ENCODE measurements at places on chromosomes 12 and 14.
A peak's percentile ranks its signal among the peaks of the same experiment; 100 is the strongest.

DNA sequence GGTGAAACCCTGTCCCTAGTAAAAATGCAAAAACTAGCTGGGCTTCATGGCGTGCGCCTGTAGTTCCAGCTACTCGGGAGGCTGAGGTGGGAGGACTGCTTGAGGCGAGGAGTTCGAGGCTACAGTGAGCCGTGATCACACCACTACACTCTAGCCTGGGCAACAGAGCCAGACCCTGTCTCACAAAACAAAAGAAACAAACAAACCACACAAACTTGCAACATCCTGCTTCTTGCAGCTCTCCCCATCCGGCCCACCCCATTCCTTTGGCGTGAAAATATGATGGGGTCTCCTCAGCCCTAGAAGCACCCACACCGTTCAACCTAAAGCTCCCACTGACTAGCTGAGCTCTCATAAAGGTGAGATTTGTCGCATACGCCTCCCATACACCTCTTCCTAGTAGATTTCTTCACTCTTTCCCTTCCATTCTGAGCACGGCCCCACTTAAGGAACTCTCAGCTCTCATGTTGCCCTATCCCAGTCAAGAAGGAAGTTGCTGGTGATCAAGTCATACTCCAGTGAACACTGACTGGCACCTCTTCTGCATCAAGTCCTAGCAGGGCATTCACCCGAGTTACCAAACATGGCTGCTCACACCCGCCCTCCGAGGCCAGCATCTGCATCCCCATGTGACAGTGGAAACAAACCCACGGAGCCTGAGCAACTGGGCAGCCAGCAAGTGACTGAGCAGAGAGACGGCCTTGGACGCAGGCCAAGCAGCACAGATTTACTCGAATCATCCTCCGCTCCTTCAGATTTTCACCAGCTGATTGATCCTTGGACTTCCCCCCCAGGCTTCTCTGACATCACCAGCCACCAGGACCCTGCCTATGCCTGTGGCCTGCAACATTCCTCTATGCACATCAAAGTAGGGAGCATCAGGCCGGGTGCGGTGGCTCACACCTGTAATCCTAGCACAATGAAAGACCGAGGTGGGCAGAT is 18.9 kb upstream of the CD27 start:
- no peak for DNase-seq

- DNase-seq = no peak
Measured at GRCh38 chr12:62763861-62764645, 170.9 kb downstream of the PPM1H start.

GRCh38 chr12:517538-517937 is 57.8 kb downstream of the B4GALNT3 start:
- no peak for DNase-seq

- DNase-seq = no peak
Measured at GRCh38 chr12:54428050-54429013, 9.3 kb upstream of the ITGA5 start.

DNA sequence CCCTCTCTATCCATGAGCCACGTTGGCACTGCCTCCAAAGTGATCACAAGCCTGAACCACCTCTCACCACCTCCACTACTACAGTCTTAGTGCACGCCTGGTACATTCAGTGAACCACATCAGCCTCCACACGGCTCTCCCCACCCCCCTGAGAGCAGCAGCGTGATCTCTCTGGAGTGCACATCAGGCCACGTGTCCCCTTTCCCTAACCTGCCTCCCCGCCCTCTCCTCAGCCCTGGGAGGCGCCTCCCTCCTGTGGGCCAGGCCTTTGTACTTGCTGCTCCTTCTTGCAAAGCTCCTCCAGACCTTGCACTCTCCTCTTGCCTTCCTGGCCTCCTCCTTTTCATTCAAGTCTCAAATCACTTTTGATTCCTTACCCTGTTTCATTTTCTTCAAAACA is 49.8 kb downstream of the SLC6A12 start:
- DNase-seq = no peak

- peak; percentile 60 for DNase-seq
Measured at GRCh38 chr12:81078469-81079196, 754 bp downstream of the ACSS3 start.

DNA sequence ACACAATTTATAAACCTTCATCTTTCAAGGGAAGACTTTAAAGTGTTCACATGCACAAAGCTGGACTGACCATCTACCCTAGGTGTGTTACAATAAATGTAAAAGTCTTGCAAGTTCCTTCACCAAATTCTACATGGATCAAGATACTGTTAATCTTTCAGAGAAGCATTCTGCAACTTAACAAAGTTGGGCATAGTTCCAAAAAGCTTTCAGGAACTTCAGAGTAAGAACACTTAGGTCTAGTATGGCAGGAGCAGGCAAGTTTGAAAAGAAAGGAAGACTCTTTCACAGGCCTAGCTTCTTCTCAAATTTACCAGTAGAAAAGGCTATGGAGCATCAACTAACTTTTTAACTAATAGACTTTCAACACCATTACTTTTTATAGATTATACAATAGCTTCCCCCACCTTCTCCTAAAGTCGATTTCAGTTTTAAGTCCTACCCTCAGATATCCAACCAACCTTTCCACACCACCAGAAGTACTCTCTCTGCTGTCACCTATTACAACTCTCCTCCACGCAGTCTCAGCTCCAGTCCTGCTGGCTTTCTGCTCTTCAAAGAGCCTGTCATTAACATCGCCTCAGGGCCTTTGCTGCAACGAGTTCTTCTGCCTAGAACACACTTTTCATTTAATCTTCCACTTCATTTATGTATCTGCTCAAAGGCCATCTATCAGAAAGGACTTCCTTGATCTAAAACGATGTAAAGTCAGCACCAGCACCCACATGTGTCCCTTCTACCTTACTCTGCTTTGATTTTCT is 333.9 kb downstream of the CEP128 start:
- no peak for DNase-seq

- DNase-seq = no peak
Measured at GRCh38 chr12:9124383-9125031, 8.8 kb upstream of the A2M start.

GRCh38 chr14:63974176-63974575 is 121.4 kb downstream of the SYNE2 start:
- no peak for DNase-seq

- no peak for DNase-seq
Measured at GRCh38 chr12:120283318-120283717, 8.4 kb downstream of the RNU4-2 start.

- DNase-seq = no peak
Measured at GRCh38 chr12:39510001-39510400, 67.1 kb upstream of the KIF21A start.

DNA sequence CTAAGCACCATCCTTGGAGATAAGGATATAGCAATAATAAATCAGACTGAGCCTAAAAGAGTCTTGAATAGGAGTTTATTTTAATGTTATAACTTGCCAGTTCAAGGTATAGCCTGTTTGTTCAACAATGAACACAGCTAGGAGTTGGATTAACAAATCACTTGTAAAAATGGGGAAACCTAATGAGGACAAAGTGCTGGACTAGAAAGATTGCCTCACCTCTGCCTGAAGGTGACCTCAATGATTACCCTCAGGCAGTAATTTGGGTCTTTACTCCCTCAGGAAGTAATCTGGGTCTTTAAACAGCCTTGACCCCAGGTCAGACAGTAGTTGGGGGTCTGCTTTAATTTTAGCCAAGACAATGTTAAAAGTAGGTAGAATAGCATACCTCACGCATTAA is 35.5 kb upstream of the CDKL1 start:
- no peak for DNase-seq

GRCh38 chr12:118271183-118271582 is 101.5 kb downstream of the TAOK3 start:
- DNase-seq = no peak

DNA sequence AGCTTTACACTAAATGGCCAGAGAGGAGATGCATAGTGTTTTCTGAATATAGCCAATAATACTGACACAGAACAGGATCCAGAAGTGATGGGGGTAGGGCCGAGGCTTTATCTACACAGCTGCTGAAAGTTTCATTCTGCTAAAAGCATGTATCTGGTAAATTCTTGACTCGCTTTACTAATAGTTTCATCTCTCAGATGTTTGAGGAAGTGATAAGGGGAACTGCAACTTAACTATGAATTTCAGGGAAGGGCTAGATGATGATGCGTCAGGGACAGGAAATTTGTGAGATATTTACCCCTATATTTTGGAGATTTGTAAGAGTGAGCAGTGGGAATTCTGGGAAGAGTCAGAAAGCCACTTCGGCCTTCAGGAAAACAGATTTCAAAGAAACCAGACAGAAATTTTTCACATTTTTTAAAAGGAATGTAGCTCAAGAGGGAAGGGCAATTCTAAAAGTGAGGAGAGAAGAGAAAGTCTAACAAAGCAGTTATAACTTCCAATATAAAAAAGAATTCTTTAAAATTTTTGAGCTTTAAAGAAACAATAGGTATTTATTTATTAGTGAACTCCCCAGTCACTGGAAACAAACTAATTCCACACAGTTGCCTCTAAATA is 243.1 kb downstream of the BCAT1 start:
- DNase-seq = no peak

DNA sequence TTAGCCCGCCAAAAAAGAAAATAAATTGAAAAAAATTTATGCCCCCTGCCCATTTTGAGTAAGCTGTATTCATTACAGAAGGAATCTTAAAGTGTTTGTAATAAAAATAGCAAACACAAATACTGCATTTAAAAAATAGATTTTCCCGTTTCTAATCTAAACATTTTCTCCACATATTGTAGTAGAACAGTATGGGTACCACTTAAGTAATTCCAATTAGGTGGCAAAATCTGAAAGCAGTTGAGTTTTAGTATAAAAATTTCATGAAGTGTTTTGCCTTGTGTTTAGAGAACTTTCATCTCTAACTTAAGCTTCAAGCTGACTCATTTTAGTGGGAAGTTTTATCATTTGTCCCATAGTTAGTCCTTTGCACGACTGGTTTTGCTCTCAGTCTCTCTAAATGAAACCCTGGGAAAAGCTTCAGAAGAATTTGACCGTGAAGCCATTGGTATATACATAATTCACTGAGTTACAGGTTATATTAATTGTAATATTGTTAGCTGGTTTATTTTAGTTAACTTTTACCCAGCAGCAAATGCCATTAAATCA is 214.6 kb downstream of the ERC1 start:
- DNase-seq = no peak

DNA sequence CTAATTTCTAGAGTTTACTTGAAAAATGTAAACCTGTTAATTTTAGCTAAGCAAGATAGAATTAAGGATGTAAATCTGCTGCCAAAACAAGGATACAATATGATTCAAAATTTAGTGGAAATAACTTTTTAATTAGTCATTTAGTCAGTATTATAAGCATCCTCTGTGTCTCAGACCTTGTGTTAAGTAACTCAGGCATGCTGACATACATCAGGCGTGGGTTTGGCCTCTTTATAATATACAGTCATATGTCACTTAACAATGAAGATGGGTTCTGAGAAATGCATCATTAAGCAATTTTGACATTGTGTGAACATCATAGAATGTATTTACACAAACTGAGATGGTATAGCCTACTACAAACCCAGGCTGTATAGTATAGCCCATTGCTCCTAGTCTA is 386.9 kb downstream of the ZFP36L1 start:
- no peak for DNase-seq

DNA sequence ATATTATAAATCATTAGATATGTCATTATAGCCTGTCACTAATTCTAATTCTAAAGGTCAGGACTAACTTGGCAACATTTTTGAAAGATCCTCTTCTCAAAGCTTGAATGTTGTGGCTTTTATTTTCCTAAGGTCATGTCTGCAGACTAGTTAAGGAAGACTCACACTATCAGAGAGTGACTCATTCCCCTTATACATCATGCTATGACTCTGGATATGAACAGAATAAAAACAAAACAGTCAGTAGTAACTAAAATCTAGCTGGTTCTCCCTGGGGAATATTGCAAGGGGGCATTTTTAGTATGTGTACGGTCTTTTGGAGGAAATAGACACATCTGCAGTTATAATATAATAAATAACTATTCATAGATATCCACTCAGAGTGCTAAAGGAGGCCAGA is 170.6 kb downstream of the SLC2A13 start:
- DNase-seq = no peak

GRCh38 chr14:75254381-75254822 is 24.2 kb upstream of the FOS start:
- no peak for DNase-seq

- DNase-seq = no peak
Measured at GRCh38 chr12:25020621-25021243, 71.8 kb upstream of the BCAT1 start.

GRCh38 chr14:51298895-51299294 is 58.8 kb downstream of the TMX1 start:
- DNase-seq = no peak

DNA sequence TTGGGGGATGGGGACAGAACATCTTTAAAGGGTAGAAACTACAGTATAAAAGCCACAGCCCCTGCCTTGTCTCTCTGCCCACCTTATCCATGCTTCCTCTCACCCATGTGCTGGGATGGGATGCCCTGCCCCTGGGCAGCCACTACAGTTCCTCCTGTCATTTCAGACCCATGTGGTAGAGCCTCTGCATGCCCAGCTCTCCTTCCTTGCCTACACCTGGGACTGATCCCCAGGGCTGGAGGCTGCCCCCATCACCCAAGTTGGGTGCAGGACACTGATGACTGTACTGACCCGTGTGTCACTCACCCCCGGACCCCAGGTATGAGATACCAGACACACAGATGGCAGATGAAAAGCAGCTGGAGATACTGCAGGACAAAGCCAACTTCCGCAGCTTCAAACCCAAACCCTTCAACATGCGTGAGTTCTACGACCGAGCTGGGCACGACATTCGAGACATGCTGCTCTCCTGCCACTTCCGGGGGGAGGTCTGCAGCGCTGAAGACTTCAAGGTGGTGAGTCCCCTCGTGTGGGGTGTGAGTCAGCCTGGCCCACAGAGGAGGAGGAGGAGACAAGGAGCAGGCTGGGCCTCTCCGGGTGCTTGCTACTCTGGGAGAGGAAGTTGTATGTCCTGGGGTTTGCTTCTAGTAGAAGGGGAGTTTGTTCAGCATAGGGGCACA is 2.2 kb downstream of the ASIC1 start:
- DNase-seq = no peak

GRCh38 chr14:102103062-102103695 is 16.3 kb upstream of the HSP90AA1 start:
- DNase-seq = no peak

DNA sequence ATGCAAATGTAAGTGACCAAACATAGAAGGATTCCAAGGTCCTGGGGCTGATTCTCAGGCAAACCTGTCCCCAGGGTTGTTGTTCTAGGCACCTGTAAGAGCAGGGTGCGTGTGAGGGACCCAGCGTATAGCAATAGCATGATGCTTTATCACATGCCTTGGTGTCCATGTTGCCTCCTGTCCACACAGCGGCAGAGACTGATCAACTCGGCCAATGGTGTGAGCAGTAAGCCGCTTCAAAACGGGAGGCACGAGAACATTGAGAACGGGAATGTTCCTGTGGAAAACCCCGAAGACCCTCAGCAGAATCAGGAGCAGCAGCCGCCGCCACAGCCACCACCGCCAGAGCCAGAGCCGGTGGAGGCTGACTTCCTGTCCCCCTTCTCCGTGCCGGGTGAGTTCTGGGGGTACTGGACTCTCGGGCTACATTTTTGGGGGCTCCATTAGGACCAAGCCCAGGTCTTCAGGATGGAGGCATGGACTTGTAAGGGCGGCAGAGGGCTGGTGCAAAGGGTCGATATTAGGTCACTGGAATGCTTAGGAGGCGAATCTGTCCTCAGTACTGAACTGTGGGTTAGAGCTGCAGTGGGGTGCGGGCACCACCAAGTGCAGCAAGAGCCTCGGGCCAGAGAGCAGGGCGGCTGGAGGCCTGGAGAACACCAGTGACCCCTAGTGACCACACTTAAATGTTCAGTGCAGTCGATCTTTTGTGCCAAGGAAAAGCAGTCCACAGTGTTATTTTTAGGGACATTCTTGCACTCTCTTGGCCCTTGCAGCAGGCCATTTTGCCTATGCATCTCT is 57.2 kb upstream of the RIN3 start:
- peak; percentile 48 for DNase-seq

- no peak for DNase-seq
Measured at GRCh38 chr14:21486640-21487087, 9.7 kb downstream of the TOX4 start.
